Renal pelvis (tissue), 12 donors: ENCODE measurements at places on chromosomes 11 and 22. TPM values are rescaled to one million over a fixed set of nuclear protein-coding genes. Genes with fewer than 3 reads are reported as not detected.
A peak's percentile ranks its signal among the peaks of the same experiment; 100 is the strongest.

The BTBD18 gene
- polyA plus RNA-seq = 0.50 TPM

The TSPAN32 gene
- polyA plus RNA-seq = 1.7 TPM

The KCNQ1OT1 gene
- polyA plus RNA-seq = 2.3 TPM

The NUDT22 gene
- polyA plus RNA-seq = 34.4 TPM

The ASPHD2 gene
- polyA plus RNA-seq = 3.9 TPM

The LMO2 gene
- 33.3 TPM for polyA plus RNA-seq

The RPS6KB2 gene
- polyA plus RNA-seq = 51.2 TPM

DNA sequence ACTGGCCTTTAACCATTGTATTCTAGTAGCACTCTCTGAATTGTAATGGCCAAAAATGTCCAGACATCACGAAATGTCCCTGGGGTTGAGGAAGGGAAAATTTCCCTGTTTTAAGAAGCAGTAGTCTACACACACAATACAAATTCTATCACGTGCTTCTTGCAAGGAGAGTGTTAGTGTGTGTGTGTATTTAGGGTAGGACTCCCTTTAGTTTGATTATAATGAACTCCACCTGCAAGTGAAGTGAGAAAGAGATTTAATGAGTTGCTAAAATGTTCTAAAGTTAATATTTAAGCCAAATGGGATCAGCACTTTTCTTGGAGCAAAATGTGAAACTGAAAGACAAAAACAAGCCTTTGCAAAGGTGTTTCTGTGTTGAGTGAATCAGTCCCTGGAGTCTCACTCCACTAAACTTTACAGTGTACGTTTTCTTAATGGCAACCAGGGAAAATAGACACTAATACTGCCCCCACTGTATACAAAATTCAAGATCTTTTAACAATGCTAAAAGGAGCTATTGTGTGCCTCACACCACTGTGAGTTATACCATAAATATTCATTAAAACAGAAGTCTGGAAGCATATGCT lies 590.3 kb upstream of the TENM4 start:
- DNase-seq = no peak

- no peak for DNase-seq
These were observed 116.8 kb downstream of the ARHGAP8 start for GRCh38 chr22:44869196-44869595.

GRCh38 chr22:45516923-45517675 lies 14.4 kb downstream of the FBLN1 start:
- DNase-seq = no peak

- no peak for DNase-seq
These were observed 45.5 kb upstream of the FTH1 start for GRCh38 chr11:62012832-62013461.

DNA sequence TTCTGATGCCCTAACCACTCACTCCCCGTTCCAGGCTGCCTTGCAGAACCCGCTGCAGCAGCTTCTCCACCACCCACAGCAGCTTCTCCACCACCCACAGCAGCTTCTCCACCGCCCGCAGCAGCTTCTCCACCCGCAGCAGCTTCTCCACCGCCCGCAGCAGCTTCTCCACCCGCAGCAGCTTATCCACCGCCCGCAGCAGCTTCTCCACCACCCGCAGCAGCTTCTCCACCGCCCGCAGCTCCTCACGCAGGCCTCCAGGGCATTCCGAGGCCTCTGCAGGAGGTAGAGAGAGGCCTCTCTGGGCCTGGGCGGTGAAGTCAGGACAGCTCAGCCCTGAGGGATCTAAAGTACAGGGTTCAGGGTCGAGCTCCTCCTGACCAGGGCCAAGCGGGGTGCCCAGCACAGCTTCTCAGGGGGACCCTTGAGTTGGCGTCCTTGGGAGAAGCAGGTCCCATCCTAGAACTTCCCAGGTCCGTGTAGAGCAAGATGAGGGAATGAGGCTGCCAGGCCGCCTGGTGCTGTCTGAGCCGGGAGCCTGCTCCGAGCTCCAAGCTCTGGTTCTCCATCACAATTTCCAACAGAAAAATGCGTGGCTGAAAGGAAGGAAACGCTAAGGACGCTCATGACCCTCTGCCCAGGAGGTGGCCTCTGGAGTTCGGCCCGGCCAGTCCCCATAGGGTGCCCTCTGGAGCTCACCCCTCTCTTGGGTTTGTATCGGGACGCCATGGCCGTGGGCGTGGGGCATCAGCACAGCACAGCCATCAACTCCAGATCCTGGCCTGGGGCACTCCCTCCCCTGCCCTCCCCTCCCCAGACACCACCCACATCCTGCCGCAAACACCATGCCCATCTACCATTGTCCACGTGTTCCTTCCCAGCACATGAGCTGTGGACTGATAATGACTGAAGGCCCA lies 528.6 kb downstream of the BRD1 start:
- DNase-seq = no peak

- DNase-seq = no peak
These were observed 26.6 kb downstream of the CCDC90B start for GRCh38 chr11:83259559-83259958.

DNA sequence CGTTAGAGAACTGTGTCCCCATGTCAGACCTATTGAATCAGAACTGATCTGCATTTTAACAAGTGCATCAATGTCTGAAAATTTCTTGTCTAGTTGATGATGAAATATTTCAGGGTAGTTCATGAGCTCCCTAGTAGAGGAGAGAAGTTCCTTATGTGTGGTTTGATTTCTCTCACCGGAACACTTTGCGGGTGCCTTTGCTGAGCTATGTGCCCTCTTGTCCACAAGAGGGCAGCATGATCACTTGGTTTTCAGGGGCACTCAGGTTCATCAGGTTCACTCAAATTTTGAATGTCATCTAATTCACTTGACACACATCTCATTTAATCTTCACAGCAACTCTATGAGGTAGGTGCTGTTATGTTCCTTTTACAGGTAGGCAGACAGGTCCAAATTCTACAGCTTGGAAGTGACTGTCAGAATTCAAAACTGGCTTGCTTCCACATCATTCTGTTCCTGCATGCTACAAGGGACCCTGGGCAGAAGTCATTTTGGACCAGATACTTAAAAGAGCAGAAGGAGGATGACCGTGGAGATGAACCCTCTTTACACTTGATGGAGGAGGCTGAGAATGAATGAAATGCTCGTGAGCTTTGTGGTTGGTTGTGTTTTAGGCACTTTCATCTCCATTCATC lies 55.6 kb downstream of the P4HA3 start:
- peak; percentile 40 for DNase-seq

GRCh38 chr22:46929046-46929709 lies 166.7 kb downstream of the TBC1D22A start:
- no peak for DNase-seq

GRCh38 chr11:132866783-132867545 lies 665.3 kb downstream of the OPCML start:
- DNase-seq = no peak

- DNase-seq = no peak
These were observed 26.1 kb downstream of the IRAG1 start for GRCh38 chr11:10667521-10667885.

DNA sequence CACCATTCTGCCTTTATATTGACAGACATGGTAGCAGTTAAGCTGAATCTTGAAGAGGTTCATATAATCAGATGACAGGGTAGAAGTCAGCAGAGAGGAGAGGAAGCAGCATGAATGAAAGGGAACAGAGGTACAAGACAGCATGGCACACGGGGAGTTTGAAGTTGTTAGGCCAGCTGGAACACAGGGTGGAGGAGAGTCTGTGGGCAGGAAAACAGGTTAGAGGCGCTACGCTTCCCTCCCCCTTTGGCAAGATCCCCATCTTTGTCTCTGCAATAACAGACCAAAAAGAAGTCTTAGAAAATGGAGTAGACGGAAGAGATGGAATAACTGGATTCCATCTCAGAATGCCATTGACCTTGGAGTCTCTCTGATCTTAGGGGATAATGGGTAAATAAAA lies 20.0 kb upstream of the NDUFC2 start:
- no peak for DNase-seq

- DNase-seq = no peak
These were observed 68.5 kb upstream of the PPARA start for GRCh38 chr22:46081831-46082210.

- DNase-seq = no peak
These were observed 74.8 kb downstream of the NAT10 start for GRCh38 chr11:34180040-34180813.

DNA sequence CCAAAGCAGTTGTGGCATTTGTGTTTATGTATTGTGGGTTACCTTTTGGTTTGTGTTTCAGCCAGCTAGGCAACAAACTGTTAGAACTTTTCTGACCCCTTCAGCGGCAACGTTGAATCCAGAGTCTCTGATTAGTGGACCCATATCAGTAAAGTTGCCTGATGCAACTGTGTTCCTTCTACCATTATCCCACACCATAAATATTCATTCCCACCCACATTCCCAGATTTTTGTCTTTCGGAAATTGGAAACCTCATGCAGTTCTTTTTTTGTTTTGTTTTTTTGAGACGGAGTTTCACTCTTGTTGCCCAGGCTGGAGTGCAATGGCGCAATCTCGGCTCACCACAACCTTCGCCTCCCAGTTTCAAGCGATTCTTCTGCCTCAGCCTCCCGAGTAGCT lies 30.7 kb upstream of the RBX1 start:
- no peak for DNase-seq

- no peak for DNase-seq
These were observed 53.0 kb downstream of the MACROD1 start for GRCh38 chr11:64112771-64113461.

- DNase-seq = no peak
These were observed 107.1 kb upstream of the TOP3B start for GRCh38 chr22:22089459-22090308.

- DNase-seq = no peak
These were observed 12.3 kb upstream of the CYP2D6 start for GRCh38 chr22:42142771-42143461.
